ENCODE measurements at places on chromosomes 2 and 18.

DNA sequence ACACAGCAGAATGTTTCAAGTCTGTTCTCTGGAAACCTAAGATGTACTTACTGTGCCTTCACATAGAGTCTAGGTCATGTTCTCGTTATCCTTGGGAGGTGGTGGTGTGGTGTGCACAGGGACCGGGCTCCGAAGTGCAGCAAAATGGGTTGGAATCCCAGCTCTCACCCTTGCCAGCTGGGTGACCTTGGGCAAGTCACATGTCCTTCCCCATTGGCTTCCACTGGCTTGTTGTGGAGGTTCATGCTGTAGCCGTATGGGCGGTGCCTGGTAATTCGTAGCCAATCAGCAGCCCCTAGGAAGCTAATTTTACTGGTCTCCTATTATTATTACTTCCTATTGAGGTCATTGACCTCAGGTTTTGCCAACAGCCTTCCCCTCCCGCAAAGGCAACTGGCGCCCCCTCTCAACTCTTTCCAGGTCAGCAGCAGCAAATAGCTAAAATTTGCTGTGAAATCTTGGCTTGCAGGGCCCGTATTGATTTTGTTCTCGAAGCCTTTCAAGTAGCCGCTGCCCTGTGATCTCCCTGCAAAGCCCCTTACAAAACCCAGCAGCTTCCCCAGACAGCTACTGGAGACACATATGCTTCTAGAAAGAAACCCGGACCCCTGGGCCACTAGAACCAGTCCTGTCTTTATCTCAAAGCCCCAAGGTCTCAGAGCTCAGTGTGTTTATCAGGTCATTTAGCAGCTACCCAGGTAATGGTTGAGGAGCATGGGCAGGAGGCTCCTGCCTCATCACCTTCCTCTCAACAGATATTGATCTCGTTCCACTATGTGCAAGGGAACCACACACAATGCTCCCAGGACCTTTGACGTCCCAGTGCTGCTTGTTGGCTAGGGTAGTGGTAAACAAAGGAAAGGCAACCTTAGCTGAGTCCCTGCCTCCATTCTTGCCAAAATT is 66.5 kb upstream of the SLC1A4 start:
- DNase-seq = no peak

DNA sequence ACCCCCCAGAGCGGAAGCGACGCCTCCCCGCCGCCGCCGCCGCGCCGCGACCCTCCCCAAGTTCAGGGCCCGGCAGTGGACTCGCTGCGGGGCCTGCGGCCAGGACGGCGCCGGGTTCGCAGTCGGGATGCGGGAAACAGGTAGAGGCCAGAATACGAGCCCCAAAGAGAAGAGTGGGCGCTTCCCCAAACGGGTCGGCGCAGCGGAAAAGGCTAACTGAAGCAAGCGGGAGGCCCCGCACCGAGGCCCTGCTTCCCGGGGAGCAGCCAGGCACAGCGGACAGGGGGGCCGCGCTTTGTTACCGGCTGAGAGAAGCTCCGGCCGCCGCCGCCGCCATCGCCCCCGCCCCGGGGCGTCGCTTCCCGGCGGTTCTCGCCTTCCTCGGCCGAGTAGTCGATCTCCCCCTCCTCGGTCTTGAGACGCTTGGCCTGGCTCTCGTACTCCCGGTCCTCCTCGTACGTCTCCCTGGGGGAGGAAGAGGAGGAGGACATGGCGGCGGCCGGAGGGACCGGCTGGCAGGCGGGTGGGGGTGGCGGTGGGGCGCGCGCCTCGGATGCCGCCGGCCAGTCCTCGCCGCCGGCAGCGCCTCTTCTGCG is 494 bp downstream of the HNRNPLL start:
- DNase-seq = no peak

DNA sequence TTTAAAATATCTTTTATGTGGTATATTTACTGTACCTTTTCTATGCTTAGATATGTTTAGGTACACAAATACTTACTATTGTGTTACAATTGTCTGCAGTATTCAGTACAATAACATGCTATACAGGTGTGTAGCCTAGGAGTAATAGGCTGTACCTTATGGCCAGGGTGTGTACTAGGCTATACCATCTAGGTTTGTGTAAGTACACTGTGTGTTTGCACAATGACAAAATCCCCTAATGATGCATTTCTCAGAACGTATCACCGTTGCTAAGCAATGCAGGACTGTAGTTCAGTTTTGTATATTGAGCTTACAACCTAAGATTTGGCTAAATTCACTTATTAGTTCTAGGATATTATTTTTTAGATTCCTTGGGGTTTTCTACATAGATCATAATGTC is 332.3 kb upstream of the HS6ST1 start:
- no peak for DNase-seq

GRCh38 chr2:106062627-106063026 is 131.5 kb downstream of the UXS1 start:
- DNase-seq = no peak

GRCh38 chr2:120552800-120553481 is 182.7 kb upstream of the GLI2 start:
- DNase-seq = peak; percentile 7

DNA sequence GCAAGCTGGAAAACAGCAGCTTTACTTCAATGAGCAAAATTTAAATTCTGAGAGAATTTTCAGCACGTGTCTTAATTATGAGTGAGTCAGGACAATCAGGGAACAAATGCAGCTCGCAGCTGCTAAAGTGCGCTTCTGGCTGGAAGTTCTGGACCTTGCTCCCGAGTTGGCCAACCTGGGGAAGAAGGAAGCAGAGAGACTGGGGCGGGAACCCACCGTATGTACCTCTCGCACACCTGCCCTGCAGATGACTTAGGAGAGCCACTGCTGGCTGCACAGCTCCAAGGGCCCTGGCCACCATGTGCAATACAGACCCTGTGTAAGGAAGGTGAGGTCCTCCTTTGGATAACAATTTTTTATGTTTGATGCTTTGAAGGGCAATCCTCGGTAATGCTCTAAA is 42.4 kb downstream of the REEP1 start:
- DNase-seq = no peak
